ENCODE measurements at places on chromosomes 7 and 10.
A peak's percentile ranks its signal among the peaks of the same experiment; 100 is the strongest.

- DNase-seq, result no peak
These were observed 111.7 kb downstream of the POLL start for GRCh38 chr10:101476383-101476782.

- DNase-seq, result no peak
These were observed 13.3 kb upstream of the ACSL5 start for GRCh38 chr10:112360308-112361270.

- no peak for DNase-seq
These were observed 1.1 kb upstream of the TNKS2 start for GRCh38 chr10:91797048-91797690.

GRCh38 chr7:30173058-30173897 is 38.5 kb downstream of the MTURN start:
- peak; percentile 68 for DNase-seq

GRCh38 chr7:336810-337566 is 47.0 kb downstream of the FOXL3 start:
- DNase-seq, result no peak

GRCh38 chr10:58756130-58756719 is 243.6 kb downstream of the BICC1 start:
- no peak for DNase-seq

DNA sequence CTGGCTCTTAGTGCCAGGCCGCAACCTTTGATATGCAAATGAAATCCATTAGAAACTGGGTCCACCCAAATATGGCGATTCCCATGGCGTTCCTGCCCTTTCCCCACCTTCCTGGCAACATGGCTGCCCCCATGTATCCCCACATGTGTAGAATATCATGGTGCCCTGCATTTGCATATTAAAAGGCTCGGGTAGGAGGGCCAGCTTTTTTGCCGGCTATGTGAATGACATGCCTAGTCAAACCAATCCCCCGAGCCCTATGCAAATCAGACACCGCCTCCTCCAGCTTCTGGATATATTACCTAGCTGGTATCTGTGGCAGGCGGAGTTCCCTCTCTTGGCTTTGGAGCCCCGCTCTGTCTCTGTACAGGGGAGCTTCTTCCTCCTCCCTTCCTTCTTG is 18.3 kb downstream of the MMS19 start:
- DNase-seq, result no peak

DNA sequence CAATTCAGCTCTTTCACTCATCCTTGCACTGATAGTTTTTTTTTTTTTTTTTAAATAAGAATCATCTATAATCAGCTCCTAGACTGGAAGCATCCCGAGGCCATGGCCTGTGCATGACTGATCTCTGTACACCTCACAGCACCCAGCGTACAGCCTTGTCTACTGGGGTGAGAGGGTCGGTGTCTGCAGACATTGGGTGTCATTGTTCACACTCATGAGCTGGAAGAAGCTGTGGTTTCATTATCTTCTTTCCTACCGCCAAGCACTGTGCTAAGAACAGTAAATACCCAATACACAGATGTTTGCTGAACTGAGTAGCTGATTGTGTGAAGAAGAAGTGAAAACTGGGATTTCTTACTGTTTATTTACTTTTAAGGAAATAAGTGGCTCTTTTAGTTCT is 123.6 kb downstream of the CLEC2L start:
- no peak for DNase-seq

DNA sequence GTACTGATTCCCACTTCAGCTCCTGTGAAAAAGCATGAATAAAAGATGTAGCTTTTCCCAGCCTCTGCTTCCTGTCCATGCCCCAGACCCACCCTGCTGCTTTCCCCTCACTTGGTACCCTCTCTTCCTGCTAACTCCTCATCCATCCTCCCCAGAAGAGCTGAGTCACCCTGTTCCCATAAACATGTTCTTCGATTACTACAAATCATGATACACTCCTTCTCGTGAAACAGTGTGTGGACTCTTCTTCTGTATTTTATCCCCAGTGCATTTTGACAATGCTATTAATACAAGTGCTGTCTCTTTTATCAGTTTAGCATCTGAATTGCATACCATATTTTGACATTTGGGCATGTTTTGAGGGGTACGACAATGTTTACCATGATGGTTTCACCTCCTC is 45.8 kb upstream of the SORBS1 start:
- no peak for DNase-seq

DNA sequence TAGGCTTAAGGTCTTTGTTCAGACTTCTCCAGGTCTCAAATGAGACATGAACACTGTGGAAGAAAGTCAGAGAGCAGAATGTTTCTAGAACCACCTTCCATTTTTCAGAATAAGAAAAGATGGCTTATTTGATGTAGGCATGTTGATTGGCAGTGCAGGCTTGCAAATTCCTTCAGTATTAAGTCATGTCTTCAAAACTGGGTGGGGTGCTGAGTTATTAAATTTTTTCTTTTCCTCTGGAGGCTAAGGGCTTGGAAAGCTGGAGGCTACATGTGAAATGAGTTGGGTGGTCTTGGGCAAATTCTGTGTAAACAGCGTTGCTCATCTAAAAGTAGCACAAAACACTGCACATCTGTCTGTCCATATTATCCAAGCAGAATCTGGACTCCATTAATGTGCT is 62.8 kb downstream of the PRTFDC1 start:
- no peak for DNase-seq

- no peak for DNase-seq
These were observed 19.9 kb downstream of the CPA1 start for GRCh38 chr7:130400120-130400572.

- DNase-seq, result no peak
These were observed 37.0 kb upstream of the MXI1 start for GRCh38 chr10:110170142-110170971.

DNA sequence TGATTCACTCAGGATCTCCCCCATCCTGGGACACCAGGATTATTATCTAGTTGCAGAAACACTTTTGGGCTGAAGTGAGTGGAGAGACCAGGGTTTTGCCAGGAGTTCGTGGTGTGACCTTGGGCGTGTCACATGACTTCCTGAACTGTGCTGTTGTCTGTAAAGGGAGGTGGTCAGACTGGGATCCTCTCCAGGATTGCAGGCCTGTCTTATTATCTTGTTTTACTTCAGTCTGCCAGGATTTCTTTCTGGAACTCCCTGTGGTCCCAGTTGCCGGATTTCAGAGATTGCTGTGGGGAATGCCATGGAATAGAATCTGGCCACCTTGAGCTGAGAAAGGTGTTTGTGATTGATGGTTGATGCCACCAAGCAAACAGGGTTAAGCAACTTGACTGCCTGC is 35.8 kb downstream of the CRCP start:
- no peak for DNase-seq

DNA sequence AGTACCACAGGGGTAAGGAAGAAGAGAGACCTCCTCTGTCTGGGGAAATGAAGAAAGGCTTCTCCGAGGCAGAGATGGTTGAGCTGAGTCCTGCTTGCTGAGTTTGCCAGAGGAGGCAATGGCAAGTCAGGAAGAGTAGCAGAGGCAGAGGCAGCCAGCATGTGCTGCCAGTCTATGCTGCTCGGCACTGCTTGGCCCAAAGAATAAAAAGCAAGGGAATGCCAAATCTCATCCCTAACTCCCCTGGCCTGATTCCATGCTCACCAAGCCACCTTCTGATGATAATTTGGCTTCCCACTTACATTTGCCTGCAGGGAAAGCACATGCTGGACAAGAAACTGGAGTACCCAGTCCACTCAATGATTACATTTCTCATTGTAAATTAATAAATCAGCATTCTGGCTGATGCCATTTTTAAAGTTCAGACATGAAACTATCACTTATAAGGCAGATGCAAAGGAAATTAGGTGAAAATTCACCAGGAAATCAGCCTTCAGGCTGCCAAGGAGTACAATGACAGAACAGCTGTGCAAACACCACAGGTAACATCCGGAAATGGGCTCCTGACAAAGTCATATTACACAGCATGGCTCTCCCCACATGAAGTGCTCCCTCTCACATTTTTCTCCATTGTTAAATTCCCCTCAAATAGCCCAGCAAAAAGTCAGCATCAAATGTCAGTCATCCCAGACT is 245.9 kb downstream of the MTERF1 start:
- DNase-seq, result peak; percentile 63

DNA sequence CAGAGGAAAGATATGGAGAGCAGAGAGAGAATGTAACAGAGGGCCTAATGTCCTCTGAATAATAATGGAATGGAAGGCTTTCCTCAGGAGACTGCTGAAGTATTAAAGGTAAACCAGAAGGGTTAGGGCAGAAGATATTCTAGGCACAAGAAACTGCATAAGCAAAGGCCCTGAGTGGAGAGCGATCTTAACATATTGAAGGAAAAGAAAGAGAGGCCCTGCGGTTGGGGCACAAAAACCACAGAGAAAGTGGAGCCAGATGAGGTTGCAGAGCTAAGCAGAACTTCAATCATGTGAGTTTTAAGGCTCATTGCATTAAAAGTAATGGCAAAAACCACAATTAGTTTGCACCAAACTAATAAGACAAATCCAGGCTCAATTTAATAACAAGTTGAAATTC is 115.8 kb upstream of the VSTM2A start:
- no peak for DNase-seq

DNA sequence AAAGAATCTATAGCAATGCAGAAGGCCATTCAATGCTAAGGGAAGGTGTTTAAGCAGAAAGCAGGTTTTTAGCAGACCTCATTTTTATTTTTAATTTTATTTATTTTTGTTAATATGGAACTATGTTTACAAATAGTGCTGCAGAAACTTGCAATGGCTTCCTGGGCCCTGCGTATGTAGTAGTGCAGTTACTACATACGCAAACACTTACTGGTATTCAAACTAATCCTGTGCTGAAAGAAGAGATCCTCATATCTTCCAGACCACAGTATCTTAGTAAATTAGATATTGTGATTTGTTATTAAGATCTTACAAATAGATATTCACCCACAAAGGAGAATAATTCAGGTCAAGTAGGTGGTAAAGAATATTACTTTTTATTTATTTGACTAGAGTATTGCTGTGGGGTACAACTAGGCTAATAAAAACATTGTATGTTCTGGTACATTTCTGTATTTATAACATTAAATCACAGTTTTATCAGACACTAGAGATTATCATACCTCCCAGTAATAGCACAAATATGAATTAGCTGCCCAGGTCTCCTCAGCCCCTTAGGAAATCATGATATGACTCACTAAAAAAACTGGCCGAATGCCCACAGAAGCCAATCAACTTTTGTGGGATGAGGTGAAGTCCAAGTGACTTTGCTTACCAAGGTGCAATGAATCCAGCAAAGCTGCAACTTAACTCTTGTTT is 57.6 kb downstream of the RNLS start:
- no peak for DNase-seq

GRCh38 chr10:27285093-27285492 is 44.5 kb upstream of the ACBD5 start:
- no peak for DNase-seq

GRCh38 chr10:102135956-102136526 is 3.2 kb downstream of the PPRC1 start:
- DNase-seq, result no peak

DNA sequence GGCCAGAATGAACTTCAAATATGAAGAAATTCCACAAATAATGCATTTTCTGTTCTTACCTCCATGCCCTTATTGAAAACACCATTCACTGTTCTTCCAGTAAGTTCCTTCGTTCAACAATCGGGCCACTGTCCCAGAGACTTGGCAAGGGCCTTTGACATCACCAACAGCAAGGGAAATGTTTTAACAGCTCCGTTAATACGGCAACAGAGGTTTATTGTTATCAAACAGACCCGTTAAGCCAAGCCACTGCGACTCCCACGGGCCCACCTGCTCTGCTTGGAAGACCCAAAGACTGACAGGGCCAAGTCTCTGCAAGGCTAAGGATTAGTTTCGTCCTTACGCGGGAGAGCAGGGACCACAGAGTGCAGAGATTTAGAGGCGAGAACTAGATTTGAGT is 43.4 kb upstream of the LYZL1 start:
- no peak for DNase-seq

DNA sequence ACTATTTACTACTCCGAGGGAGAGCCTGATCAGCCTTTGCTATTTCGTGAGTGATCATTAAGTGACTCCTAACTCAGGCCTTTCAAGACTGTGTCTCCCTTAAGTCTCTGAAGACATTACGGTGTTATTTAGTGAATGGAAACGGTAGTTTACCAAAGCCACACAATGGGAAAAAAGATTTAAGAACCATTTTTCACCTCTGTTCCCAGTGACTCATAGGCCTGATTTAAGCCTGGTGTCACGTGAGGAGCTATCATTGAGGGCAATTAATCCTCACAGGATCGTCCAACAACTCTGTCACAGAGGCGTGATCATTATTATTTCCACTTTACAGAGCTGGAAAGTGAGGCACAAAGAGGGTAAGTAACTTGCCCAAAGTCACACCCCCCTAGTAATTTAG is 20.3 kb downstream of the C10orf90 start:
- no peak for DNase-seq

- no peak for DNase-seq
These were observed 190.1 kb downstream of the MLLT10 start for GRCh38 chr10:21724020-21724589.

- DNase-seq, result no peak
These were observed 376.4 kb downstream of the HTR7 start for GRCh38 chr10:90481326-90481923.

DNA sequence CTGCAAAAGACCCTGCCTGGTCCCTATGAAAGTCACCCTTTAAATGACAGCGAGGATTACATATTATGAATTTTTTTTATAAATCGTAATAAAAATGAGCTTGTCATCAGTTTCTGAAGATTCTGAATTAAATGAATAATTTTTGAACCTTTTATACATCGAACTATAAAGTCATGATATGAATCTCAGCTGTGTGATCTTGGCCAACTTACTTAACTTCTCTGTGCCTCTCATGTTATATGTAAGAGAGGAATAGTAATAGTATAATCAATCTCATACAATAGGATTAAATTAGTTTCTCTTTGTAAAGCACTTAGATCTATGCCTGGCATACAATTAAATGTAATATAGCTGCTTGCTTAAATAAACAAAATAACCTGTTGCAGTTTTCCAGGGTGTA is 5.3 kb upstream of the ATOH7 start:
- no peak for DNase-seq

- DNase-seq, result no peak
These were observed 459 bp downstream of the SUGCT start for GRCh38 chr7:40135317-40135610.

GRCh38 chr7:146090023-146090645 is 26.5 kb upstream of the CNTNAP2 start:
- DNase-seq, result peak; percentile 45

GRCh38 chr7:2830609-2831376 is 13.3 kb downstream of the GNA12 start:
- no peak for DNase-seq

GRCh38 chr7:66683770-66684123 is 55.1 kb downstream of the KCTD7 start:
- DNase-seq, result no peak

- peak; percentile 78 for DNase-seq
These were observed 128.5 kb downstream of the BTAF1 start for GRCh38 chr10:92052088-92052487.

GRCh38 chr10:8453587-8453986 is 399.1 kb downstream of the GATA3 start:
- DNase-seq, result no peak

GRCh38 chr7:128108129-128108528 is 76.9 kb upstream of the LRRC4 start:
- peak; percentile 84 for DNase-seq

Data from cerebellum (tissue), 4 donors.